Gastrocnemius medialis (tissue), 4 donors: ENCODE measurements at places on chromosomes 6 and 20.

GRCh38 chr6:144008120-144008811, at the start of gene PLAGL1:
Gene PLAGL1 (minus strand): TSS chr6:144008259. CDS start chr6:143948136, 60,123 bp downstream.
- DNase-seq, result peak; percentile 38

DNA sequence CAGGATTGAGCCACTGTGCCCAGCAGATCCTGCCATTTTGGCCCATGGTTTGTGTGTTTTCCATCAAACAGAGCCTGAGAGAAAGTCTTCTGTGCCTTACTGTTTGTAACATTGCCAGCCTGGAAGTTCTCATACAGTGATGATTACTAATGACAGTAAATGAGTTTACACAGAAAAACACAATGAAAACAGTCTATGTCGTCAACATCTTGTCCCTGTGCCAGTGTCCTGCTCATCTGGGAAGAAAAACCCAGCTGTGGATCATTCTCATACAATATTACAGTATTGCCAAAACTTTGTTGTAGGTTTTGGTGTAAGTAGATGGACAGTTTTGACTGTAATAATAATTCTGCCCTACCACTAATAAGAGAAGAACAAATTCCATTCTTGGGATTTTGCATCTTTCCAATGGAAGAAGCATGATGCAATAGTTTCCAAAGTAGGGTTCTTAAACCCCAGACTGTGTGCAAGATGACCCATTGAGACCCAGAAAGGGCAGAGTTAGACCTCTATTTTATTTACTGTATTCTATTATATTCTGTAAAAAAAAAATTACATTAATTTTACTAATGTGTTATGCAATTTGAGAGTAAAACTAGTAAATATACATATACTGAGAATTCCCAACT, 135.0 kb upstream of the JARID2 start:
- DNase-seq, result no peak

DNA sequence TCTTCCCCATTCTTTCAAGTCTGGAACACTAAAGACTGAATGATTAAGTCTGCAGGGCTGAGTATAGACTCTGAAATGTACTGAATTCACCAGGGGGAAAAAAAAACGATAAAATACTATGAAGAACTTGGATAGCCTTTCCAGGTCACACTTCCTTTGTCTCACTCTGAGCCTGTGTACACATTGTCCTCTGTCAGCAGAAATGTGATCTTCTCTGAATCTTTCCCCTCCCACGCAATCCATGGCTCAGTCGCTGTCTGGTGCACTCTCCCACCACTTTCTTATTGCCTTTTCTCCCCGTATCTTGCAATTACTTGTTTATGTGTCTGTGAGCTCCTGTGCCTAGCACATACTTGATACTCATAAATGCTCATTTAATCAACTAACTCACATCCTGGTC, 212.6 kb upstream of the RSPO3 start:
- DNase-seq, result no peak

DNA sequence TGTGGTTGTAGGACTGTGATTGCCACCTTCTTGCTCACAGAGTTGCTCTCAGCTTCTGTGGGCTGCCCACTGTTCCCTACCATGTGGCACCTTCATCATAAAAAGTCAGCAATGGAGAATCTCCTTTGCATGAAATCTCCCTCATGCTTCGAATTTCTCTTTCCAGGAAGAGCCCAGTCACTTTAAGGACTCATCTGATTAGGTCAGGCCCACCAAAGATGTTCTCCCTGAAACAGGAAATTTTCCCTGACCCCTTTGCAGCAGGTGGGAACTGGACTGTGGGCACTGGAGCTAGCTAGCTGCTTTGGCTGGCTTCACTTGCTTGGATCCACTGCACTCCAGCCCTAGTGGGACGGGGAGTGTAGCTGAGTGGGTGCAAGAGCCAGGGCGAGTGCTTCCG, 47.7 kb upstream of the FAM184A start:
- DNase-seq, result no peak

GRCh38 chr6:41975276-41975675, 33.7 kb upstream of the CCND3 start:
- no peak for DNase-seq

DNA sequence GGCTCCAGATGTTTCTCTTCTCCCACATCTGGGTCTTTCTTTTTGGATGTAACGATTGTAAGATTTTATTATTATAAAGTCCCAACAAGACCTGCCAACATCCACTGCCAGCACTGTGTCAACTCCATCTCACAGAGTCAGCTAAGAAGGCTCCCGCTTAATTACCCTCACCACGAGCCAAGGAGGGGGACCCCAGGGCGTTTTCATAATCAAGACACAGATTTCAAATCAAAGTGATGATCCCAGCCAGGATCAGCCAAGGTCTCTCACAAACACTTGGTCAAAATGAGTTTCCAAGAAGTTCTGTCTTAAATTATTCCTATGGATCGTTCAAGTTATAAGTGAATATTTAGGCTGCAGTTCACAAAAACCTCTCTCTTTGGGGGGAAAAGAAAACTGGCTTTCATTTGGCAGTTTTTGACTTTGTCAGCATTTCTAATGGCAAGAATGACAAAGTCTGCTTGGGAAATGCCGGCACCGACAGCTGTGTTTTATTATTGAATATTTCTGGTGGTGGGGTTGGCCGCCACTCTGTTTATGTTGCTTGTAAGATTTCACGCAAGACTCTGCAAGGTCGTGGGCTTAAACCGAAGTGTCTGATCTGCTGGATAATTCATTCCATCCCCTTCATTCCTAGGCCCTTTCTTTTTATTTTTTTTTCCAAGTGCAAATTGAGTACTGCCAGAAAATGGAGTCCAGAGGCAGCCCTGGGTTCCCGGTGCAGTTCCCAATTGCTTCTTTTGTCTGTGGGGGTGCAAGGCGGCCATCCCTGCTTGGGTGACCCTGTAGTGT, 170.2 kb upstream of the PMEPA1 start:
- no peak for DNase-seq

DNA sequence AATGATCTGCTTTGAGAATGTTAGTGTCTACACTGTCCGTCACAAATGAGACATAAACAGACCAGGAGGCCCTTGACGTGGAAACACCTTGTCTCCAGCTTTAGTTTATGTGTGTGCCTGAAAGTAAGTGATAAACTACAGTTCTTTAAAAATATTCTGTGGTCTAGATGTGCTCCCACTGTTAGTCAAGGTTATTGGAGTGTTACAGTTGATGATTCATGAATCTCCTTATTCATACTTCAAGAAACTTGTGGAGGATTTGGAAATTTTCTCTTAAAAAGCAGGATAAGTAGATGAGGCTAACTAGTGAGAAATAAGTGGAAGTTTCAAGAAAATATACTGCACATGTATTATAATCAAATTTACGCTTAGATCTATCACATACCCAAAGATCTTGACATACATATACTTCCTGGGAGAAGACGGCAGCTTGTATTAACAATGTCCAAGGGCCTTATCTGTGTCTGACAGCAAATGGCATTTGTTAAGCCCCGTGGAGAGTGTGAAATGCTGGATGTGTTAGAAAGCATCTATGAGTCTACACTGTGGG, 90.5 kb upstream of the MBOAT1 start:
- DNase-seq, result no peak

- DNase-seq, result no peak
Measured at GRCh38 chr20:31923388-31924331, 28.2 kb downstream of the PDRG1 start.

- no peak for DNase-seq
Measured at GRCh38 chr6:5906842-5907241, 99.9 kb downstream of the NRN1 start.

GRCh38 chr6:14443629-14444268, 326.2 kb downstream of the CD83 start:
- no peak for DNase-seq

DNA sequence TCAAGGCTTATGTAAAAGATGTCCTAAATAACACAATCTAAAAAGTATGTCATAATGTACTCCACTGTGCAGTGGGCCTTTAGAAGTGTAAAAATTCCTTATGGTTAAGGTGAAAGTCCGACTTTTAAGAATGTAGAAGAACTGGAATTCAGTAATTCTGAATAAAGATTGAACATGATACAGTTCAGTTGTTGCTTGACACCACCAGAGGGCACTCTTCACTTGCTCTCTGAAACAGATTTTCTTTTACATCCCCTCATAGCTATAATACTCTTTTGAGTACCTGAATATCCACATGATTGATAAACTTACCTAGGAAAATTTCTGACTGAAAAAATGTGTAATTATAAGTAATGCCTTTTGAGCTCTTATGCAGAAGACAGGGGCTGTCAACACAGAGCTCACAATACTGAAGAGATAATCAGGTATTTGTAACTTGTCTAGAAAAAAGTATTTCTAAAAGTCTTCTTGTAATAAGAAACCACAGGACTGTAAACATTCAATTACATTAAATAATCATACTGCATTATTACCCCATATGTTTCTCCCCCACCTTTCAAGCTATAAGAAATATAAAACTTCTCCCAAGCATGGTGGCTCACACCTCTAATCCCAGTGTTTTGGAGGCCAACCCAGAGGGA, 92.1 kb downstream of the POPDC3 start:
- no peak for DNase-seq

- DNase-seq, result no peak
Measured at GRCh38 chr6:79385333-79385732, 150.9 kb upstream of the HMGN3 start.

DNA sequence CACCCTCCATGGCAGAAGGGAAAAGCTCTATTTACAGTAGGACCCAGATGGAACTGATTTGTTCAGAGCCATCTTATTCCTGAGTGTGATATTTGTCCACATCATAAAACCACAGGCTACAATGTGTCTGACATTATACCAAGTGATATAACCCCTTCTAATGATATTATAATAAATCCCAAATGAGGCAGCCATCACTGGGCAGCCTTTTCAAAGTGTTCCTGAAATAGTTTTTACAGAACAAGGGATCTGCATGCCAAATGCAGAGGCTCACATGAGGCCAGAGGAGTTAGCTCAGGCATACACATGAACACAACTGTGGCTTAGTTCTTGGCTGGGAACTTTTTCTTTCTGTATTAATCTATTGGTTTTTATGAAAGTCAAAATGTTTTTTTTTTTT, 207.7 kb downstream of the MAFB start:
- DNase-seq, result no peak

GRCh38 chr6:157282284-157282683, 41.0 kb downstream of the TMEM242 start:
- DNase-seq, result no peak

GRCh38 chr20:36969051-36969450, 17.5 kb upstream of the SAMHD1 start:
- DNase-seq, result no peak

GRCh38 chr6:80357081-80357480, 250.6 kb downstream of the BCKDHB start:
- no peak for DNase-seq

GRCh38 chr6:35178932-35179832, 34.6 kb upstream of the SCUBE3 start:
- DNase-seq, result no peak

GRCh38 chr6:16760516-16761470, at the start of gene ATXN1:
Gene ATXN1 (minus strand): TSS chr6:16761460.
- peak; percentile 35 for DNase-seq
